Liver (tissue), 10 donors: ENCODE measurements at places on chromosomes 7 and 10. TPM values are rescaled to one million over a fixed set of nuclear protein-coding genes. Genes with fewer than 3 reads are reported as not detected.

FAM131B gene
- polyA plus RNA-seq, result 0.06 TPM

DNA sequence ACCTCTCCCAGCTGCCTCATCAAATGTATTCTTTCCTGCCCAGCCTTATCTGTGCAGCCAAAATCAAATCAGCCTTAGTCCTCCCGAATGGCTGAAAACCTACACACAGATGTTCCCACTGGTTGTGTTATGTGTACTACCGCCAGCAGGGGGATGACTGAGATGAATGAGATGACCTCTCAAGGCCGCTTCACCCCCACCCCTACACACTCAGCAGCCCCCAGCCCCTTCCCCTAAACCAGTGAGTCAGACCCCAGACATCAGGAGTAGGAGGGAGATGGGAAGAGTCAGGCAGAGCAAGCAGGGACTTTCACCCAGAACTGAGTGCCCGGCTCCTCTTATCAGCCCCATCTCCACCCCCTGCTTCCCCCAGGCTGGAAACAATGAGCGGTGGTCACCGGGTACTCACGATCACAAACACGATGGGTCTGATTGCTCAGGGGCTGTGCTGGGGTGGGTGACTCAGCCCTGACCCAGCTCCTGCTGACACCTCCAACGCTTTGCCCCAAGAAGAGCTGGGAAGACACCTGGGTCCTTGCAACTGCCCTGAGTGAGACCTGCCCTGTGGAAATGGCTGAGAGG is 6.5 kb upstream of the C10orf105 start:
- H3K27ac ChIP-seq, result no peak overlapping the region
- no peak overlapping the region for H3K4me3 ChIP-seq
- no peaks in the 10 kb centered on the region for H3K36me3 ChIP-seq
- peaks cover 8% of the 10 kb centered on the region for H3K4me1 ChIP-seq
- H3K27me3 ChIP-seq, result no peaks in the 10 kb centered on the region
- DNase-seq, result no peak

DNA sequence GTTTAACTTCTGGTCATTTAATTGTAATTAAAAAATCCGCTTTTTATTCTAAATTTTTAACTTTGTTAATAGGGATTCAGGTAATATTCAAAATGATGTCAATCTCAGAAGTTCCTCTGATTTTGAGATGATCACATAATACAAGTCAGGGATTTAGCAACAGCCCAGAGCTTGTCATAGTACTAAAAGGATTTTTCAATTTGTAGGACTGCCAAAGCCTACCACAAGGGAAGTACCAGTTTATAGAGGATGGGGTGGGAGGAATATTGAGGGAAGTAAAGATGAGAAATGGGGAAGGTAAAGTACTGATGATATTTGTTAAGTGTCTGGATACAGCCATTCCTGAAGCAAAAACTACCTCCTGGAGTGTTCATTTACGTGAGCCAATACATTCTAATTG is 278.2 kb upstream of the TEX47 start:
- no peak overlapping the region for H3K4me3 ChIP-seq
- no peaks in the 10 kb centered on the region for H3K36me3 ChIP-seq
- no peaks in the 10 kb centered on the region for H3K4me1 ChIP-seq
- no peak for DNase-seq
- no peak overlapping the region for H3K27ac ChIP-seq
- no peaks in the 10 kb centered on the region for H3K27me3 ChIP-seq

DNA sequence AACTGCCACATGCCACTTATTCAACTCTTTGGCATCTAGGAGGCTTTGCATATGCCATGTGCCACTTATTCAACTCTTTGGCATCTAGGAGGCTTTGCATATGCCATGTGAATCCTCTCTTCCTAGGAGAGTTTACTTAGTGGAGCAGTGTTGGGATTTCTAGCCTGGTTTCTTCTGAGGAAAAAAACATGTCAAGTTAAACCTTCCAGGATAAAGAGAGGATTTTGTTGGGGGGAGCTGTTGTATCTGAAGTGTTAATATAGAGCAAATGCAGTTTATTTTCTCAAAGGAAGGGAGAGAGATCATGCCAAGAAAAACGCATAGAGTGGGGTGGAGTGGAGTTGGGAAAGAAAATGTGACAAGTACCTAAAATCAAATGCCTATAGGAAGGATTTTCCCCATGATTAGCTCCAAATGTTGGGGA is 91.5 kb downstream of the MCU start:
- no peaks in the 10 kb centered on the region for H3K27me3 ChIP-seq
- no peak overlapping the region for H3K27ac ChIP-seq
- peaks cover 2% of the 10 kb centered on the region for H3K4me1 ChIP-seq
- no peak for DNase-seq
